ENCODE measurements at places on chromosomes 16 and 17.

DNA sequence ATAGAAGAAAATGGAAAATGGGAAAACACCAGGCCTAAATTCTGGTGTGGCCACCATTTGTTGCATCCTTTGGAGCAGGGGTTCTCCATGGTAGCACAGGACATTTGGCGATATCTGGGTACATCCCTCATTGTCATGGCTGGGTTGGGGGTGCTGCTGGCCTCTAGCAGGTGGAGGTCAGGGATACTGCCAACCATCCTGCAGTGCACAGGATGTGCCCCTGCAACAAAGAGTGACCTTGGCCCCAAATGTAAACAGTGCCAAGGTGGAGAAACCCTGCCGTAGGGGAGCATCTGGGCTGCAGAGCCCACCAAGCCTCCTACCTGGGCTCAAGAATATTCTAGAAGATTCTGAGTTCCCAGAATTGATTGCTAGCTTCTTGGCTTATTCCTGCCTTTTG, 27.5 kb downstream of the NKD1 start:
- DNase-seq, result no peak

- DNase-seq, result no peak
These were observed 31.2 kb upstream of the KIF2B start for GRCh38 chr17:53791551-53791950.

DNA sequence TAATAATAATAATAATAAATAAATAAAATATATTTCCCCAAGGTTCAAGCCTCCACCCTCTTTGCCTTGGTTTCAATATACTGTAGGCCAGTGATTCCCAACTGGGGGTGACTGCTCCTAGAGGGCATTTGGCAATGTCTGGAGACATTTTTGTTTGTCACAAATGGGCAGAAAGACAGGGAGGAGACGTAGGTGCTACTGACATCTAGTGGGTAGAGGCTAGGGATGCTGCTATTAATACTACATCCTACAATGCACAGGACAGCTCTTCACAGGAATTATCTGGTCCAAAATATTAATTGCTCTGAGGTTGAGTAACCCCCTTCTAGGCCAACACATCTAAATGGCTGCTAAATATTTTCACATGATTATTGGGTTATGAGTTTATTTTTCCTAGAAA, 12.8 kb upstream of the PRR14 start:
- DNase-seq, result no peak

DNA sequence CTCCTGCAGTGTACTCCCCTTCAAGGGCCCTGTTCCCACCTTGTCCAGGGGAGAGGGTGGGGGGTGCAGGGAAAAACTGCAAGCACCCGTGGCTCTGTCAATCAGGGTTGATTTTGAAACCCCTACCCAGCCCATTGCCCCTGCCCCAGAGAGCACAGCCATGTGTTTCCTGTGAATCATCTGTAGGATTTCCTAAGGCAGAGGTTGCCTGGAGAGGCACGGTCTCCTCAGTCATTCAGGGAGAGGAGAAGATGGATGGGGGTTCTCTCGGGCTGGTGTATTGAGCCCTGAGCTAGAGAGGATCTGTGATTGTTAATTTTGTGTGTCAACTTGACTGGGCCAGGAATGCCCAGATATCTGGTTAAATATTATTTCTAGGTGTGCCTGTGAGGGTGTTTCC, 3.5 kb upstream of the AGRP start:
- DNase-seq, result no peak

DNA sequence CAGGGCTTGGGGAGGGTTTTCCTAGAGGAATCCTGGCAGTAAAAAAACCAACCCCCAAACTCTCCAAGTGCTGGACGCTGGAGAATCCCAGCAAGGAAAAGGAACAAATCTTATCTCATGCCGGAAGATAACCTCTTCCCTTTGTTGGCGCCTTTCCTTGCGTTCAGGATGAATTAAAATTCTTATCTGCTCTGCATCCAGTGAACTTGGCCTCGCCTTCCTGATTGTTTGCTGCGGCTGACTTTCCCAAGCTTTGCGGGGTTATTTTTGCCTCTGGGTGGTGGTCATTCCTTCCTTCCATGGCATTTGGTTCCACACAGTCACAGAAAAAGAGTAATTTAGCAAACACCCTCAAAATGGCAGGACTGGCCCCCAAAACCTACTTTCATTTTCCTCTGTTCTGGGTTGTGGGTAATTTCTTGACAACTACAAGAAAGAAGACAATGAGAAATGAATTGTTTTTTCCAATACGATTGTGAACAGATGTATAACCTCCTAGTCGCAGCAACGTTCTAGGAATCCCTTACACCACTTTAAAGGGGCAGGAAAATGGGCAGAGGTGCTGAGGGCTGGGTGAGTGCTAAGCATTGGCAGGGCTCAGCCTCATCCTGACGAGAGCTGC, 77.8 kb downstream of the MRC2 start:
- DNase-seq, result no peak

DNA sequence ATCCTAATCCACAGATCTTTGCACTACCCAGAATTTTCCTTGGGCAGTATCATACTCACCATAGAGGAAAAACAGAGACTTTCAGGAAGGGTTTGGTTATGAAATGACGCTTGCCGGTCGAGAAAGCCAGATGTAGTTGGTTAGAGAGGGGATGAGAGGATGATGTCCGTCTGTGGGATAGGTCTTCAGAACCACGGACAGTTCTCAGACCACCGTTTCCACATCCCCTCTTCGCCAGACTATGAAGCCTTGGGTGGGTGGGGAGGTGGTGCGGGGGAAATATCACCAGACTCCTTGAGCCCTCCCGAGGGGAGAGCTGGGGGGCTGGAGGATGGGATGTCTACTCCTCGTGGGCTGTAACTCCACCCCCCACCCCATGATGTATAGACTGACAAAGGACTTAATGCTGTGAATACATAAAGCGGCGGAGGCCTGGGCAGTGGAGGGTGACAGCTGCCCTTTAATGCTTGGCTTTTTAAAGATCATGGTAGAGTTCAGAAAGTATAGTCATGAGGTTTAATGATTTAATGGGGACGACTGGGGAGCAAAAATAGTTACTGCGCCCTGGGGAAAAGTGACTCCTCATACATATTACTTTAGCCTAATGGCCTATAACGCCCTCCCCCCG, 96.6 kb downstream of the MRM1 start:
- DNase-seq, result peak; percentile 17

GRCh38 chr17:78729641-78730040, 52.4 kb downstream of the CYTH1 start:
- no peak for DNase-seq

DNA sequence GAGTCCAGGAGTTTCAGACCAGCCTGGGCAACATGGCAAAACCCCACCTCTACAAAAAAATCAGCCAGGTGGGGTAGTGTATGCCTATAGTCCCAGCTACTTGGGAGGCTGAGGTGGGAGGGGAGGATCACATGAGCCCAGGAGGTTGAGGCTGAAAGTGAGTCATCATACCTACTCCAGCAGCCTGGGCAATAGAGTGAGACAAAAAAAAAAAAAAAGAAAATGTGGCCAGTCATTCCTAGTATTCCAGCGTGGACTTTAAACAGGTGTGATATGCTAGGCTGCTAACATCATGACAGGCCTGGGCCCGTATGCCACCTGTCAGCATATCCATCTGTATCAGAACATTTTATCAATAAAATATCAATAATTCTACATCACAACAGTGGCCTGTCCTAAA, 143.3 kb downstream of the AATF start:
- no peak for DNase-seq

GRCh38 chr17:73585583-73585982, 58.7 kb downstream of the SDK2 start:
- DNase-seq, result no peak

DNA sequence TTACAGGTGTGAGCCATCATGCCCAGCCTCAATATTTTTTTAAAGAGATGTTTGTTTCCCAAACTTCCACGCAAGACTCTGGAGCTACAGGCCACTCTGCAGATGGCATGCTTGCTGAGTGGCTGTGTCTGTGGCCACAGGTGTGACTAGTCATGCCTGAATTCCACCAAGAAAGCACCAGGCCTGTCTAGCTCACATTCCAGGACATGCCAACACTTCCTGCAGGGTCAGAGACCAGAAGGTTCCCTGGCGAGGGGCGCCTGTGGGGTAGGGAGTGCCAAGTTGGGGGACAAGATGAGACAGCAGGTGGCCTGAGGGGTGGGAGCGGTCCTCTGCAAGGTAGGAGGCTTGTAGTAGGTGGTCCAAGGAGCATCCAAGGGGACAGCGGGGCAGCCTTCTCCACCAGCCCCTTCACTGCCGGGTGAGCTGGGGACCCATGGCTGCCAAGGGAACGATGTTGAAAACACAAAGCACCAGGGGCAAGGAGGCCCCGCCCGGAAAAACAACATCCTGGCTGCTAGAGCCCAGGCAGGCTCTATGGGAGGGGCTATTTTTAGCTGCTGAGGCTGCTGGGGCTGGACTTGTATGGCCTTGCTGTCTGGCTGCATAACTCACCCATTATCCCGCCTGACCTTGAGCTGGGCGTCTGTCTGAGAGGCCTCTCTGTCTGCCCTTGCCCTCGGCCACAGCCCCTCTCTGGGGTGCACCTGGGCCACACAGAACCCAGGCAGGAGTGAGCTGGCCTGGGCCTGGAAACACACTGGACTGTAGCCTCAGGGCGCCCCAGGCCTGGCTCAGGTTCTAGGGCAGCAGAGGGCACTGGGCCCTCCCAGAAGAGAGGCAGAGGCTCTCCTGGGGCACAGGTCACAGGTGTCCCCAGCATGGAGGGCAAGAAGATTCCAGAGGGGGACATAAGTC, 5.7 kb downstream of the TRIM47 start:
- DNase-seq, result no peak

- DNase-seq, result no peak
These were observed 630.2 kb downstream of the WWOX start for GRCh38 chr16:78729687-78730086.

GRCh38 chr17:44113868-44114840, 9.3 kb downstream of the HDAC5 start:
- DNase-seq, result no peak

- no peak for DNase-seq
These were observed 36.0 kb upstream of the ICAM2 start for GRCh38 chr17:64056269-64057005.

GRCh38 chr17:82875407-82875856, 35.6 kb upstream of the ZNF750 start:
- DNase-seq, result no peak

DNA sequence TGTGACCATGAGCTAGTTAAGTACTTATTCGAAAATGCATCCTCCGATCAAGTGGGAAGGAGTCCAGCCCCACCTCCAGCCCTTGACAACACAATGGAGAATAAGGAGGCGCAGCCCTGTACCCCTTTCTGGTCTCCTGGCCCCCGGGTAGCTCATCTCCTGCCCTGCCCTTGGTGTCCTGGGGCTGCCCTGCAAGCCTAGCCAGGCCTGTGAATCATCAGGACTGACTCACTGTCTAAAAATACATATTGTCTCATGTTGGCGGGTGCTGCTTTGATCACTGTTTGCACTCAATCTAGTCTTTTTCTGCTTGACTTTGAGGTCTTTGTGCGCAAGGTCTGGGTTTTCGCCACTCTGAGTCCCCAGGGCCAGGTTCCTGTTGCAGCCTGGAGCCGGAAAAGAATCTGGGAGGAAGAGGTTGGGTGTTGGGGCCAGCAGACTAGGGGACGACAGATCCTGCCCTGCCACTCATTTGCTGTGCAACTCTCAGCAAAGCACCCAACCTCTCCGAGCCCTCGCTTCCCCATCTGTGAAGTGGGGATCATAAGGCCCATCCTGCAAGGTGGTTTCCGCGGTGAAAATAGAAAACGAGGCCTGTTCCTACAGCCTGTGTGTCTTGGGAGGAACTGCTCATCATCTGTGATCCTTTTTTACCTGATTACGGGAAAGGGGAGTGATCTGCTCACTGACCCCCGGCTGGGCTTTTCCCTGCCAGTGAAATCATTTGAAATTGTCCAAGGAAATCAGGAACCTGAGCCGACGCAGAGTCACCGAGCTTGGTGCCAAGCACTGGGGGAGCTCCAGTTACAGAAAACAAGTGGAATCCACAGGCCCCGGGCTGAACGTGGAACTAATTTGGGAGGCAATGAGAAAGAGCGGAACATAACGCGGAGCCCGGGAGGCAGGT, 230.4 kb downstream of the PARN start:
- peak; percentile 73 for DNase-seq

GRCh38 chr17:2058586-2059546, 4.0 kb downstream of the HIC1 start:
- peak; percentile 77 for DNase-seq

- DNase-seq, result no peak
These were observed 8.5 kb downstream of the SCGB1C2 start for GRCh38 chr17:145671-146541.

DNA sequence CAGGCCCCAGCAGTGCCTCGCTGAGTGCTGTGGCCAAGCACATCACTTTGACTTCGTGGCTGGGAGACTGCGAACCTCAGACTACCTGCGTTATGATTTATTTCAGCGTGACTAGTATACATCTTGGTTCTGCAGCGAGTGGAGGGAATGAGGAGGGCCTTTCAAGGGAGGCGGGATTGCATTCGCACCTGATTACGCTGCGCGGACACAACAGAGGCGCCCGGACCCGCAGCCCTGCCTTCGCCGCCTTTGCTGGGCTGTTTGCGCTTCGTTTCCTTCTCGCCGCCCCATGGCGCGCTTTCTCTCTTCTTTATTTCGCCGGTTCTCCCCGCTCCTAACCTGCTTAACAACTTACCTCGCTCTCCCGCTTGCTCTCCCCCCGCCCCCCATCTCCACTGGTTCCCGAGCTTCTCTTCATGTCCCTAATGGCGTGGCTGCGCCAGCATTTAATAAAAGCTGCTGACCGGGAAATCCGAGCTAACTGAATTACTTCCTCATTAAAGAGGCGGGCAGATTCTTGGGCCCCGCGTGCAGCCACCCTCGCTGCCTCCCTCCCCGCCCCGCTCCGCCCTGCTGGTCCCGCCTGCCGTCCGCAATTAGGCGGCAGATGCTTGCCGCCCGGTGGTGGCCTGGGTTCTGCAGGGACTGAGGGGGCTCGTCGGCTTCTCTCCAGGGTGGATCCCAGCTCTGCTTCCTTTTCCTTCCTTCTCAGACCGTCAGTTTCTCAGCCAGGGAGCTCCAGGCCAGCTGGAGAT, 257.6 kb upstream of the SDK2 start:
- no peak for DNase-seq

GRCh38 chr17:3535253-3535995, 22.2 kb downstream of the TRPV3 start:
- peak; percentile 86 for DNase-seq

DNA sequence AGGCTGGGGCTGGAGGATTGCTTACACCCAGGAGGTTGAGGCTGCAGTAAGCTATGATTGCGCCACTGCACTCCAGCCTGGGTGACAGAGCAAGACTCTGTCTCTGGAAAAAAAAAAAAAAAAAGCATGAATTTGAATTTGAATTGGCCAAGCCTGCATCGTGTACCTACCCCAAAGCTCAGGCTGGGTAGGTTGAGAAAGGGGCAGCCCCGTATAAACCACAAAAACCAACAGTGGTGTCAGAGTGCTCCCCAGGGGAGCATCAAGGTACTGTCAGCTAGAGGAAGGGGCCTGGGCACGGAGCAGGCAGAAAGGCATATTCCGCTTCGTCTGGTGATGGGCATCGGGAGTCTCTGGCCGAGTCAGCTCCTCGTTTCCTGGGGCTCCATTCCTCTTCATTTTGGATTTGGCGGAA, 40.9 kb downstream of the RAP1GAP2 start:
- no peak for DNase-seq

- no peak for DNase-seq
These were observed 23.6 kb downstream of the INTS2 start for GRCh38 chr17:61904094-61904710.

- peak; percentile 44 for DNase-seq
These were observed 36.6 kb downstream of the ANKRD11 start for GRCh38 chr16:89453501-89454321.

Data from hindlimb muscle (tissue), 1 donor.